Stimulated activated CD8-positive, alpha-beta memory T cell treated with anti-CD3 and anti-CD28 coated beads, Interleukin-4, amount 100 ng/mL, for 1 hour (primary cell): ENCODE measurements at places on chromosomes 7 and 10.

DNA sequence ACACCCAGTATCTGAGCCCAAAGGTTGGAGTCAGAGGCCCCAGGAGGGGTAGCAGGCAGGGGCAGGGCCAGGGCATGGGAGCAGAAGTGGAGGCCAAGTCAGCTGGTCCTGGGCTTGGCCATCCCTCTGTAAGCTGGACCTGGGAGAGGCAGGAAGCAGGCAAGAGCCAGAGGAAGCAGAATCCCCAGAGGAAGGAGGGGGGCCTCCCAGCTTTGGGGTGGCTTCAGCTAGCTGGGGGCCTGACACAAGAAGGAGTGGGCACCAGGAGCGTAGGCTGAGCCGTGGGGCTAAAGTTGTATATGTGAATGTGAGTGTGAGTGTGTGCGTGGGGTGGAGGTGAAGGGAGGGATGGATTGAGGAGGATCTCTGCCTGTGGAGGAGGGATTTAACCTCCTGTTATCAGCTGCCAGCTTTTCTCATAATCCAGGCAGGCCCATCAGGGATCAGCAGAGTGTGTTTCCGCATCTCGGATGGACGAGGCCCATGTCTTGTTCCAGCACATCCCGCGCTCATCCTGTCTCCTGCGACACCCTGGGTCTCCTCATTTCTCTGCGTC is 54.0 kb downstream of the NEURL1 start:
- DNase-seq: no peak

- DNase-seq: no peak
Observed at GRCh38 chr10:124320778-124321432, 97.8 kb downstream of the OAT start.

GRCh38 chr7:130047831-130048230 is 3.3 kb downstream of the ZC3HC1 start:
- DNase-seq: no peak

GRCh38 chr7:106111655-106112117 is 426 bp downstream of the SYPL1 start:
- DNase-seq: peak; percentile 5

DNA sequence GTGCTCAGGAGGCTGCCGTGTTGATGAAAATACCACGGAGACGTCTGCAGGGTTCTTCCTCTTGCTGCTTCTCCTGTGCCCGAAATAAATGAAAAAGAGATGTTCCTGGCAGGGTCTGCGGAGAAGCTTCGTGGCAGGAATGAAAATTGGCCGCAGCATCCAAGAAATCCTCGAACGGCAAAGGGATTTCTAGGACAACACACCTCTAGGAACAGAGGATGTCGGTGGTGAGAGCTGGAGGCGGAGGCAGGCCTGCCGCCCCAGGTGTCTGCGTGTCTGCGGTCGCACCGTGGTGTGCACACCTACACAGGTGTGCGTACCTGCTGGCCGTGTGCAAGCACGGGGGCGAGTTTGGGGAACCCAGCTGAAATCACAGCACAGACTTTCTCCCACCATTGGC is 43.4 kb downstream of the TMEM130 start:
- no peak for DNase-seq

DNA sequence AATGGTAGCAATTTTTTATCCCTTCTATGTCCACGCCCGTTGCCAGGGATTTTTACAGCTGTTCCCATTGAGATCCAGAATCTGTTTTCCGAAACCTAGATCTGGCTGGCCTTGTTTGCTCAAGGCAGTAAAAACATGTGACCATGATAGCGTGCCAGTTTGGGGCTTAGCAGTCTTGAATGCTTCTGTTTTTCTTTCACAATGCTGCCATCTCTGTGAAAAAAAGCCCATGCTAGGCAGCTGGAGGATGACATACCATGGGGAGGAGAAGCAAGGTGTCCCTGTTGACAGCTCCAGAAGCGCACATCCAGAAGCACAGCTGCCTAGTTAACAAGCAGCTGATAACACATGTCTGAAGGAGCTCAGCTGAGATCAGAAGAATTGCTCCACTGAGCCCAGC is 2.2 kb upstream of the ZNF92 start:
- no peak for DNase-seq

GRCh38 chr10:116880716-116881482 is 31.6 kb downstream of the ENO4 start:
- no peak for DNase-seq

GRCh38 chr7:47095946-47096345 is 486.0 kb downstream of the TNS3 start:
- DNase-seq: no peak

DNA sequence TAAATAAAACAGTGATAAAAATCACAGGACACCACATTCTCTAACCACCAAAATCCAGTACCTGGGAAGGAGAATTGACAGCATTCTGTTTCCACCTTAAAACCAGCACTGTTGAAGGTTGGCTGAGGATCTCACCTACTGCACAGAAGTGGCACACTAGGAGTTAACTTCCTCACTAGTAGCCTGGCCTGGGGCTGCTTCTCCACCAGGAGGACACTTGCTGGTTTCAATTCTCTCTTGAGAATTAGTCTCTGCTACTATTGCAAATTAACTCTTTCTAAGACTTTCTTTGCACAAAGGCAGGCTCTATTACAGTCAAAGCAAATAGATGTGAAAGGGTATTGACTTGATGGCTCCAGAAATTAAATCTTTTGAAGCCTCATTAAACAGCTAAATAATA is 2.3 kb upstream of the CTTNBP2 start:
- DNase-seq: no peak

DNA sequence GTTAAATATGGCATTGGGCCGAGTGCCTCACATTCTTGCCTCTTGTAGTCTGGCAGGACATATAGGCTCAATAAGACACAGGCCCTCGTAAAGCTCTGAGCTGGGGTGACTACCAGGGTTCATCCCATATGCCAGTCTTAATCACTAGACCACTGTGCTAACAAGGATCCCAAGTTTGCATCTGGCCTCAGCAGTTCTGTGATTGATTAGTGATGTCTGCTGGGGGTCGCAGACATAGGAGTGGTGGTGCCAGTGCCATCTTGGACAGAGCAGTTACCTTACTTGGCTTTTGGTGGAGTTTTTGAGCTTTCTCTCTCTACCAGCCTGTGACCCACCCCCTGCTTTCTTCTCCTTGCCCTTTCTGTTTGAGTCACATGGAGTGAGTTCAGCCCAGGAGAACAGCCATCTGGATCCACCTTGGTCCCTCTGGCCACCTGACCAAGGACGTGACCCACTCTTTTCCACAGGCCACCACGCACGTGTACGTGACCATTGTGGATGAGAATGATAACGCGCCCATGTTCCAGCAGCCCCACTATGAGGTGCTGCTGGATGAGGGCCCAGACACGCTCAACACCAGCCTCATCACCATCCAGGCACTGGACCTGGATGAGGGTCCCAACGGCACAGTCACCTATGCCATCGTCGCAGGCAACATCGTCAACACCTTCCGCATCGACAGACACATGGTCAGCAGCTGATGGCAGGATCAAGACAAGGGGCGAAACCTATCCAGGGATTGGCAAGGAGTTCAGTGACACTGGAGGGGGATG is 4.1 kb upstream of the VSIR start:
- DNase-seq: no peak

GRCh38 chr10:72107325-72108003 is 19.1 kb upstream of the SPOCK2 start:
- DNase-seq: no peak

DNA sequence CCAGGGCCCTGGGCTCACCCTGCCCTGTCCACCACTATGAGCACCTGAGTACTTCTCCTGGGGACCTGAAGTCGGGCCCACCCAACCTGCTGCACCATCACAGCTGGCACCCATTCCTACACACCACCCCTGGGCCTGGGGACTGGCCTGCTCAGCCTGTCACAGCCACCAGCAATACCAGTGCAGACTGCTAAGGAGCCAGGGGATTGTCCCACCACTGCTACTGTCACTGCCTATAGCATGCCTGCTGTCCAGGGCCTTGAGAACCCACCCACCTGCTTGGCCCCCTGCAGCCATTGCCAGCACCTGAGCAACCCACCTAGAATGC is 624.8 kb upstream of the FOXK1 start:
- DNase-seq: no peak

DNA sequence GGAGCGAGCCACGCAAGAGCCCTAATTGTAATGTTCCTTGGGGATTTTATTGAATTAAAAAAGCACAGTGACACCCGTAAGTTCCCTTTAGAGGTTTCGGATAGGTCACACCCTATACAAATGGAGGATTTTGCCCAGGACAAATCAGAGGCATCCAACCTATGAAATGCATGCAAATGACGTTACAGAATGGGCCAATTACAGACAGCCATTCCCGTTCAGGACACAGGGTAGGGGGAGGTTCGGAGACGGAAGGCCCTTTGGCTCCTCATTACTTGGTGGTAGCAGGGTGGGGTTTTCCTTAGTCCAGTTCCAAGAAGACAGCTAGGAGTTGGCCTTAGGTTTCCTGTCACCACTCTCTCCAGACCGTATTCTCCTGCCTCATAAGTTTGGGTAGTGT is 754.1 kb downstream of the IPMK start:
- DNase-seq: no peak

DNA sequence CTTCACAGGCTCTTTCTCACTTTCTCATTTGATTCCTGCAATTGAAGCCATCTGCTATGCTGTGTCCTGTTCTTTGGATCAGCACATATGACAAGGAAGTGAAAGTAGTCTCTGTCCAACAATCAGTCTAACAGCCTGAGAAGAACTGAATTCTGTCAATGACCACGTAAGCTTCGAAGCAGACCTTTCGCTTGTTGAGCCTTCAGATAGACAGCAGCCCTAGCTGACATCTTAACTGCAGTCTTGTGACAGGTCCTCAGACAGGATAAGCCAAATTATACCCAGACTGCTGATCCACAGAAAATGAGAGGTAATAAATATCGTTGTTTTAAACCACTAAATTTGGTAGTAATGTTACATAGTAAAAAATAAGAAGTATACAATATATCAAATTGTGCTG is 691.0 kb upstream of the LRRTM3 start:
- no peak for DNase-seq

DNA sequence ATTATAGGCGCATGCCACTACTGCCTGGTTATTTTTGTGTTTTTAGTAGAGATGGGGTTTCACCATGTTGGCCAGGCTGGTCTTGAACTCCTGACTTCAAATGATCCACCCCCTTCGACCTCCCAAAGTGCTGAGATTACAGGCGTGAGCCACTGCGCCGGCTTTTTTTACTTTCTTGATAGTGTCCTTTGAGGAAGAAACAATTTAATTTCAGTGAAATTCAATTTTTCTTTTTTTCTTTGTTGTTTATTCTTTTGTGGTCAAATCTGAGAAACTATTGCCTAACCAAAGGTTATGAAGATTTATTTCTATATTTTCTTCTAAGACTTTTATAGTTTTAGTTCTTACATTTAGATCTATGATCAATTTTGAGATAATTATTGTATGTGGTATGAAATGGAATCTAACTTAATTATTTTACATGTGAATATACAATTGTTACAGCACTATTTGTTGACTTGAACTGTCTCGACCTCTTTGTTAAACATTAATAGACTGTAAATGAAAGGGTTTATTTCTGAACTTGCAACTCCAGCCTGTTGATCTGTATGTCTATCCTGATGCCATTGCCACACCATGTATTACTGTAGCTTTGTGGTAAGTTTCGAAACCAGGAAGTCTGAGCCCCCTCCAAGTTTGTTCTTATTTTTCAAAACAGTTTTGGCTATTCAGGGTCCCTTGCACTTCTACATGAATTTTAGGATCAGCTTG is 19.8 kb upstream of the RASSF4 start:
- DNase-seq: no peak
